ENCODE measurements at places on chromosomes 16 and 17. TPM values are rescaled to one million over a fixed set of nuclear protein-coding genes. Genes with fewer than 3 reads are reported as not detected.

HSD11B2 gene
- total RNA-seq: 0.65 TPM

NUPR1 gene
- total RNA-seq: under 0.01 TPM

SCNN1B gene
- total RNA-seq: not detected

PLCD3 gene
- total RNA-seq: 4.2 TPM

TP53TG3B gene
- total RNA-seq: not detected

PRSS8 gene
- total RNA-seq: not detected

CPNE7 gene
- 3.2 TPM for total RNA-seq

CHST5 gene
- not detected for total RNA-seq

RUSF1 gene
- 42.6 TPM for total RNA-seq

MMP28 gene
- 4.6 TPM for total RNA-seq

ABCA10 gene
- total RNA-seq: 1.1 TPM

PRCD gene
- total RNA-seq: not detected

FNDC8 gene
- not detected for total RNA-seq

HOXB5 gene
- total RNA-seq: under 0.01 TPM

SLC12A3 gene
- total RNA-seq: not detected

DNAAF8 gene
- 0.32 TPM for total RNA-seq

IKZF3 gene
- not detected for total RNA-seq

ECI1 gene
- 45.7 TPM for total RNA-seq

GPRC5C gene
- not detected for total RNA-seq

HSD17B1 gene
- 0.15 TPM for total RNA-seq

FOXN1 gene
- total RNA-seq: not detected

TUBG1 gene
- total RNA-seq: 26.3 TPM

Data from epithelial cell of umbilical artery (primary cell).